Lower lobe of right lung (tissue), 2 donors: ENCODE measurements at places on chromosomes 4 and X. TPM values are rescaled to one million over a fixed set of nuclear protein-coding genes. Genes with fewer than 3 reads are reported as not detected.

- peak; percentile 53 for DNase-seq
These were observed 15.8 kb upstream of the SLC25A4 start for GRCh38 chr4:185127021-185127925.

GRCh38 chrX:67673741-67674274, 130.0 kb downstream of the AR start:
- no peak for DNase-seq

DNA sequence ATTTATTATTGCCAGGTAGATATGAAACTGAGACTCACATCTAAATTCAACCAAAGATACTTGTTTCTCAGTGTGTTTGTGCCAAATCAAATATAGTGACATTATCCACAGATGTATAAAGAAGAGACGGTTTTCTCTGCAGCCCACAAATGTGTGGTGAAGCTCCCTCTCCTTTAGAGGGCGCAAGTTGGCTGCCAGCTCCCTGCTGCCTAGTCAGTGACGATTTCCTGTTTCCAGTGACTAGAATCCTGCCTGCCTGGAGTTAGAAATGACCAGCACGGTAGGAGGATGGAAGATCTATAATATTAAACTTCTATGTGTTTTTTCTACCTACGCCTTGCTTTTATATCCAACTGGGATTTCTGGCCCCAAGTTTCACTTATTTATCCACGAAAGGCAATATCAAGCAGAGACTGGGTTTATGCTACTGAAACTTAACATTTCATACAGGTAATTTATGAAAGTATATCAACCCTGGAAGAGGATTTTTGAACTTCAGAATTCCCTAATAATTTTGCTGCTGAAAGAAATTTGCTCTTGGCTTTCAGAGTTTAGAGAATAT, 1793.7 kb upstream of the TENM3 start:
- DNase-seq = no peak

DNA sequence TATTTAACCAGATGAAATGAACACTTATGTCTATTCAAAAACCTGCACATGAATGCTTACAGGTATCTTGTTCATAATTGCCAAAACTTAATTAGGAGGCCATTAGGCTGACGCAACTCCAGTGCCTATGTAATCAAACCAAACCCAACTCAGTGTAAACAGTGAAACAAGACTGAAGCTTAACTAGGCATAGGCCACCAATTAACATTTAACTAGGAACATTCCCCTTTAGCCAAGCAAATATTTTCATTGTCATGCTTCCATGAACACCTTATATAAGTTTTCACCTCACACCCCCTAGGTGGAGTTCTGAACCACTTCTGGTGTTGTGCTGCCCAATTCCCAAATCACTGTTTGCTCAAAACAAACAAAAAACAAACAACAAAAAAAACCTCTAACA, 686.0 kb downstream of the STPG2 start:
- DNase-seq = no peak

- DNase-seq = no peak
These were observed 38.9 kb downstream of the TBC1D9 start for GRCh38 chr4:140717313-140717712.

GRCh38 chr4:37279894-37280592, 35.5 kb downstream of the NWD2 start:
- no peak for DNase-seq

DNA sequence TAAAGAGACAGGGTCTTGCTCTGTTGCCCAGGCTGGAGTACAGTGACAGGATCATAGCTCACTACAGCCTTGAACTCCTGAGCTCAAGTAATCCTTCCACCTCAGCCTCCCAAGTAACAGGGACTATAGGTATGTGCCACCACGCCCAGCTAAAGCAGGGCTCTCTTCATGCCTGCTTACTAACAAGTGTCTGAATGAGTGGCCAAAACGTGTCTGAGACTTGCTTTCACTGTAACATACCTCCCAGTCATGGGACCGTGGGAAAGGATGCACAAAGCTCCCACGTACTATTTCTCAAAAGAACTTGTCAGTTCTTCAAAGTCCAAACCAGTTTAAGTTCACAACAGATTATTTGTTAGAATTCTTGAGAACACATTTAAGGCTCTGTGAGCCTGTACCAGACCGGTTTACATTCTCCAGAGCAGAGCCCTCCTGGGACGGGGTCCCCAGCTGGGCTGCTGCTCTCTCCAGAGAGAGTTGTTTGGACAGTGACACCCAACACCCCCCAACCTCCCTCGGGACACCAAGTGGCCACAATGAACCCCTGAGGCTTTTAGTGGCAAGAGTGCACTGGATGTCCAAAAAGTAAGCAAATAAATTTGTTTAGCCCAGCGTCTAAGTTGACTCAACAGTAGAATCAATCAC, 24.1 kb downstream of the SH3KBP1 start:
- DNase-seq = no peak

DNA sequence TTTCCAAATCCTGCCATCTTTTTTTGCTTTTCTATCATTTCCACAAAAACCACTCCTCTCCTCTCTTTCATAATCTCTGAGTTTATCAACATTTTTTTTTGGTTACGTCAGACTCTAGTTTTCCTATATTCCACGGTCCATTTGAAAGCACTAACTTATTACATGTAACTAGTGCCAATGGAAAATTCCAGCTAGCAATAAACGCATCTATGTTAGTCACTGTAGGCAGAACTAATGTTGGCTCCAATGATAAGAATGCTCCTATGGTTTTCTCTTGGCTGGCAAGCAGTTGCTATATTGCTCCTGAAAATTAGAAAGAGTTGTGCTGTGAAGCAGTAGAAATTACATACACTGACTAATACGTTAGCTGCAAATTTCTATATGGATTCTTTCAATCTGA, 634.6 kb upstream of the FTHL17 start:
- DNase-seq = no peak

- no peak for DNase-seq
These were observed 303.3 kb downstream of the FRMPD4 start for GRCh38 chrX:12441381-12442128.

DNA sequence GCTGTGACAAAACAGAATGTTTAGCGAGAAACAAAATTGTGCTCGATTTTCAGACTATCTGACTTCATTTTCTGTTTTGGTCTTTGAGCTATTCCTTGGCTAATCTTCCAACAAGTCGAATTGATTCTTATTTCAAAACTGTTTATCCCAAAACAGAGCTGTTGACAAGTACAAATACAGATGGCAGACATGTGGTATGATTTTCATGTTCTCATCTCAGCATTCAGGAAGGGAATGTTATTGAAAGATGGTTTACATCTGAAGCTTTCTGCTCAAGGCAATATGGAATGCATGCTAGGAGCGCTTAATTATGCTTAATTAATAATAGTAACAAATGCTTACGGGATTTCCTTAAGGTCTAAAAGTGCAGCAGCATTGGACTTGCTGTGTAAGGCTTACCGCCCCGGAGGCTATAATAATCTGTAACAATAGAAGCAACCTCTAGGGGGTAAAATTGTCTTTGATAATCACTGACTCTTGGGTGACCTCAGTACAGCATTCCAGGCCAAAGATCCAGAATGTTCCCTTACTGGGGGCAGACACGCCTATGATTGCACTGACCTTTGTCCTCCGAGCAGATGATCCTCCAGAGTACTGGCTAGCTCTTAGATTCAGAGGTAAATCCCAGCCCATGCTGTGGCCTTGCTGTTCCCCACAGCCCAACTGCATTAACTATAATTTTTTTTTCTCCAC, 16.4 kb downstream of the LSM6 start:
- DNase-seq = no peak

- peak; percentile 50 for DNase-seq
These were observed 736 bp downstream of the IDS start for GRCh38 chrX:149504226-149504914.

GRCh38 chrX:153573984-153574383, 25.0 kb downstream of the CCNQ start:
- no peak for DNase-seq

- DNase-seq = no peak
These were observed 273.3 kb downstream of the QDPR start for GRCh38 chr4:17238633-17239032.

GRCh38 chr4:14095831-14096230, 468.3 kb upstream of the BOD1L1 start:
- no peak for DNase-seq

GRCh38 chrX:134780908-134781307, 122.6 kb upstream of the PLAC1 start:
- no peak for DNase-seq

GRCh38 chr4:17794730-17795129, 13.3 kb upstream of the FAM184B start:
- DNase-seq = no peak

- DNase-seq = no peak
These were observed 12.7 kb downstream of the NKX3-2 start for GRCh38 chr4:13531625-13531998.

Gene SLC6A14
- 45.4 TPM for total RNA-seq

Gene TMPRSS11F
- not detected for total RNA-seq

Gene TMA16
- 19.7 TPM for total RNA-seq

Gene HMGN5
- 2.9 TPM for total RNA-seq

Gene IGFBP7
- 322 TPM for total RNA-seq

Gene COL4A5
- 26.0 TPM for total RNA-seq
